CD8-positive, alpha-beta memory T cell (primary cell): ENCODE measurements at places on chromosomes 13 and 19.

DNA sequence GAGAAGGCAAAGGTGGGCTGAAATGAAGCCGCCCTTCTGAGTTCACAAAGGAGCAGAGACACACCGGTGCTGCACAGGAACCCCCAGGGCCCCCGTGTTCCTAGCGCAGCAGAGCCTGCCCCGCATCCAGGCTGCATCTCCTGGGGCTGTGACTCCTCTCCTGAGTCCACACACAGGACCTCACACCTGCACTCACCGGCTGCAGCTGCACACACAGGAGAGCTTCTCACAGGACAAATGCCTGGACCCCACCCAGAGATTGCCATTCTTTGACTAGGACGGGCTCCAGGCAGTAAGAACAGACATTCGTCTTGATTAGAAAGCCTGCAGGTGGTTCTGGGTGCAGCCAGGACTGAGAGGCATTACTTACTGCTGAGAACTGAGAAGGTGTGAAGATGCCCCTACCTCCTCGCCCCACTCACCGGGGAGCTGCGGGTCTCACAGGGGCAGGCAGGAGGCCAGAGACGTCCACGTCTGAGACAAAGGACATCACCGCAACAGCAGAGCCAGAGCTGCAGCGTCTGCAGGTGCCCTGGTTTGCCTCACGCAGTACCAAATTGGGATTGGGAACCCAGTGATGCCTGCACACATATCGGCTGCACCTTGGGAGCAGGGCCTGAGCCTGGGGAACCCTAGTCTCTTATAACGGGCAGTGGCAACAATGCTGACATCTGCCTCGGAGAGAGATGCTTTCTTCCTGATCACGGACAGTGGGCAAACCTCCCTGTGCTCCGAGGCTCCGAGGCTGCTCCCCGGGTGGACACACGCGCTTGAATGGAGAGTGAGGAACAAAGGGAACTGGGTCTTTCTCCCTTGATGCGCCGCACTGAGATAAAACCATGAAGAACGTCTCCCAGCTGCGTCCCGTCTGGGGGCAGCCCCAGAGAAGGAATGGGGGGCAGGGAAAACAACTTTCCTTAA is 50.4 kb downstream of the RASA3 start:
- no peak for DNase-seq

DNA sequence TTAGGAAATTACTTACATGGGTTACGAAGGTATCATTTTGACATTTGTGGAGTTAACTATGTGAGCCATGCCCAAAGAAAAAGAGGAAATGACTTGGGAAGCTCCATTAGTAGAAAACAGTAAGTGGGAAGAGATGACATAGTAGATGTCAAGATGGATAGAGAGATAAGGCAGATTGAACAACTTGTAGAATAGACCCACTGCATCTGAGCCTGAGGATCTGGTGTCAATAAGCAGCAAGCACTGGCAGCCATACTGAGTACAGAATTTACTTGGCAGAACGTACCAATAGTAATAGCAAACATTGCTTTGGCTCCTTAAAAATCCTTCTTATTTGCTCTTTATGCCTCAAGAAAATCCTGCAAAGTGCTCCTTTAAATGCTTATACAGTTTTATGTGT is 203.8 kb downstream of the GPC6 start:
- DNase-seq: no peak

- DNase-seq: peak; percentile 77
These were observed at the start of gene ZNF507 for GRCh38 chr19:32345261-32346207. Gene ZNF507, plus strand, starts transcription at chr19:32345610. Its CDS starts 7,221 bp downstream, at chr19:32352831.

DNA sequence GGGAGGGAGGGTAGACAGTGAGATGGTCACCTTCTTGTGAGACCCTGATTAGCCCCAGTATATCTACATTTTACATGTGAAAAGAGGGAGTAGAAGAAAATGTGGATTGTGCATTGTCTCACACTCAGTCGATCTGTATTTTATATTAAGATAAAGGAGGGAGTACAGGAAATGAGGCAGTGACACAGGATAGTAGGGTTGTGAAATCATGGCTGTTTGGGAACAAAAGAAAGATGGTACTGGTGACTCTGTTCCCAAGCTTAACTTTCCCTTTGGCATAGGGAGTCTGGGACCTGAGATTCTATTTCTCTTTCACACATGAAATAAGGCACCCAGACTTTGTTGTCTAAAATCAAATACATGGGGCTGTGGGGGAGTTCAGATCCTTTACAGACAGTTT is 194.7 kb downstream of the ABCC4 start:
- no peak for DNase-seq

- no peak for DNase-seq
These were observed 5.5 kb upstream of the METTL21C start for GRCh38 chr13:102700088-102701031.
